ENCODE measurements at places on chromosomes 6 and 20.

- DNase-seq: no peak
Measured at GRCh38 chr6:78909391-78909790, 42.0 kb downstream of the IRAK1BP1 start.

DNA sequence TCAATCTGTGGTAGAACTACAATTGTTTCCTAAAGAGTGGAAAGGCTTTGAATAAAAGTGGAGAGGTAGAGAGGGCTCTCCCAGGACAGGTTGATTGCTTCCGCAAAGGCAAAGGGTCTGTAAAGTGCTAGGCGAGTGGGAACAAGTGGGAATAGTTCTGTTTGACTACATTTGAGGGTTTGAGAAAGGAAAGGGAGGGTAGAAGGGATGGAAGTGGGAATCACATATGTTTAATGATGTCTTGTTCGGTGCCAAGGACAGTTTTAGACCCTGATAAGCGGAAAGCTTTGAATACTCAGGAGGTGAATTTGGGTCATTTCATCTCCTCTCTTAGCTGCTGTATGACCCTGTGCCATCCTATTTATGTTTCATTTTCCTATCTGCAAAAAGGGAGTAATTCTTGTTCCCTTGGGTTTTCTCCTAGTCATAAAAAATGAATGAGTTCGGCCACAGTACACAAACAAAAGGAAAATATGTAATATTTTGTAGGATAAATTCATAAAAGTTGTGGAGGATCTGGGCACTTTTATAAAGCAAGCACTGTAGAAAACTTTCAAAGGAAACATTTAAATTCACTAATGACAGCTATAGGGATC lies 1.7 kb upstream of the PIM1 start:
- no peak for DNase-seq

DNA sequence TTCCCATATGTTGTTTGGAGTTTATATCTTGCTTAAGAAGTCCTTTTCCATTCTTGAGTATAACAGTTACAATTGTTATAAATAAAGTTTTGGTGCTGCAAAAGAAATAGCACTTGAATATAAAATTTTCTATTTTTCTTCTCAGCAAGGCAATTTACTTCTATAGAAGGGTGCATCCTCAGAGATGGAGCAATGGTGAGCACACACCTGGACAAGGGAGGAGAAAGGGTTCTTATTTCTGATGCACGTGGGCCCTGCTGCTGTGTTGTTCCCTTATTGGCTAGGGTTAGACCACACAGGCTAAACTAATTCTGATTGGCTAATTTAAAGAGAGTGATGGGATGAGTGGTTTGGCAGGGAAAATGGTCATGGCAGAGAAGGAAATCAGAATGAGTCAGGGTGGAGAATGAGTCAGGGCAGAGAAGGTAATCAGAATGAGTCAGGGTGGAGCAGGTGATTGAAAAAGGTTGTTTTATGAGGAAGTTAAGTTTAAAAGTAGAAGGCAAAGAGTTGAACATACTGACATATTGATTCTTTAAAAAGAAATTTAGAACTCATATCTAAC lies 38.0 kb downstream of the CST8 start:
- DNase-seq: no peak

- DNase-seq: no peak
Measured at GRCh38 chr6:145539831-145540230, 195.5 kb downstream of the EPM2A start.

GRCh38 chr20:59835448-59836395 lies 97.7 kb downstream of the SYCP2 start:
- DNase-seq: no peak

GRCh38 chr6:155881826-155882526 lies 426.3 kb upstream of the NOX3 start:
- DNase-seq: no peak

GRCh38 chr6:128491610-128492206 lies 28.7 kb downstream of the PTPRK start:
- no peak for DNase-seq

DNA sequence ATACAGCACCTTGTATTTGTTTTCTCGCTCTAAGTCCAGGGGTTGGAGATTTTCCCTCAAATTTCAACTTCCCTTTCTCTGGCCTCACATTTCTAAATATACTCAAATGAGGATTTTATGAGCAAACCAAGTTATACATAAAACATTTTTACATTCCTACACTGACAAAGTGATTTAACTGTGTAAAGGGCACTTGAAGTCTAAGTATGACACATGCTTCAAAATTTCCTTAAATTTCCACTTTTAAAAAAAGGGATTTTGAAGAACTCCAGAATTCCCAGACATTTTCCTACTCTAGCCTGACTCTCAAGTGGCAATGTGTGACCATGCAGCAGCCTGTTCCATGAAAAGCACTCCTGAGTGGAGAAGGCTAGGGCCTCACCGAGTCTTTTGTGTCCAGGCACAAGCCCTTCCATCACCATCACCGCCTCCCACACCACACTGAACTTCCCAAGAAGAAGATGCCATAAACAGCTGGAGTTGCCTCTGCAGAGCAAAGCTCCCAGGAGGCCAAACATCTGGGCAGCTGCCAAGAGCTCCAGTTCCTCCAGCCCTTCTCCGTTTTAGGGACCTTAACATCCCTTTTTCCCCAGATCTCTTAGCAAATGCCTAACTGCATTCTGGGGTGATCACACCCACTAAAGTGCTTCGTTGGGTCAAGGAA lies 68.9 kb downstream of the NCR2 start:
- DNase-seq: no peak

DNA sequence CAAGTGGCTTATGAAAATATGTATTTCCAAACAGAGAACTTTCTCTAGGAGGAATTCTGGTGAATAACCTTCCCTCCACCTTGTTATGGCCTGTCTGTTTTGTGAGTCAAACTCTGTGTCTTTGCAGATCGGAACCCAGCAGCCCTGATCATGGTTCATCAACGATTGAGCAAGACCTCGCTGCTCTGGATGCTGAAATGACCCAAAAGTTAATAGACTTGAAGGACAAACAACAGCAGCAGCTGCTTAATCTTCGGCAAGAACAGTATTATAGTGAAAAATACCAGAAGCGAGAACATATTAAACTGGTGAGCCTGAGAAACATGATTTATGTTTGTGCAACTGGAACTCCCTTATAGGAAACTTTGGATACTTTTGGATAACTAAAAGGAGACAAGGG lies 294.5 kb upstream of the PLCB4 start:
- DNase-seq: no peak

GRCh38 chr6:7617801-7618764 lies 28.1 kb downstream of the SNRNP48 start:
- DNase-seq: no peak

DNA sequence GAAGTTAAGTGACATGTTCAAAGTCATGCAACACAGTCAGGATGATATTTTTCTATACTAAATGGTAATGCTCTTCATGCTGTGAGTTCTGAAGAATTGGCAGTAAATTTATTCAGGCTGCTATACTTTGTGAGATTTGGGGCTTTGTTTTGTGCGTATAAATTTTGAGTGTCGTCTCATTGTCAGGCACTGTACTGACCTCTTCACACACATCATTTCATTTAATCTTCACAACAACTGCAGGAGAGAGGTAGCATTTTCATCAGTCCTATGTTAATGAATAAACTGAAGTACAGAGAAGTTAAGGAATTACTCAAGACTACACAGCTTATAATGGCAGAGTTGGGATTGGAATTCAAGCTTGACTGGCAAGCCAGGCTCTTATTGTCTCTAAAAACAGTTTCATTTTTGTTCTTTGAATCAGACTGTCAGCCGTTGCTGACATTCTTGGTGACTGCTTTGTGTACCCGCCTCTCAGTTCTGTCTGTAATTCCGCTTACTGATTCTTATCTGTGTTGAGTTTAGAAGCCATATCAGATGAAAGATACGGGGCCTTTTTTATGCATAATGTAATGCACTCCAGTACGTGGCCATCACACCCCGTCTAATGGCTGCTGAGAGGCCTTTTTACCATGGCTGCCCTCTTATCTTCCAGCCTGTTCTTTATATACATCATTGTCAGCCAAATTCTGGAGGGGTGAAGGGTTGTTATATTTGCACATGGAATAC lies 274.9 kb downstream of the UTRN start:
- DNase-seq: no peak

- no peak for DNase-seq
Measured at GRCh38 chr6:2884804-2885203, 18.3 kb downstream of the SERPINB9 start.

DNA sequence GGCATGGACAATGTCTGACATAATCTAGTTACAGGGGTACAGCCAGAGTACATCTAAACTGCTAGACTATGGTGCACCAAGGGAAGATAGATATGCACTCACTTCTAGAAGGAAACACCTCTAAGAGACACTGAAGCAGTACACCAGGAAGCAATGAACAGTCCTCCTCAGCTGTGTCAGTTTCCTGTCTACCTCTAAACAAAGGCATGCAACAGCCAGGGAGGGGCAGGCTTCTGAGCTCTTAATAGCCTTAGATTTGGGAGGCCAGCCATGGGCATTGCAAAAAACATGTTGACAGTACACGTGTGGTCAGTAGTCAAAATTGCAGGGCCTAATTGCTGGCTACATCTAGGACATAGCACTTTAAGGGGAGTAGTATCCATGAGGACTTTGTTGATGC lies 21.4 kb downstream of the CRYBG1 start:
- no peak for DNase-seq
